Fibroblast of mammary gland (primary cell): ENCODE measurements at places on chromosomes 16 and 17.

- no peak for DNase-seq
These were observed 1.2 kb upstream of the TCAP start for GRCh38 chr17:39663688-39664580.

DNA sequence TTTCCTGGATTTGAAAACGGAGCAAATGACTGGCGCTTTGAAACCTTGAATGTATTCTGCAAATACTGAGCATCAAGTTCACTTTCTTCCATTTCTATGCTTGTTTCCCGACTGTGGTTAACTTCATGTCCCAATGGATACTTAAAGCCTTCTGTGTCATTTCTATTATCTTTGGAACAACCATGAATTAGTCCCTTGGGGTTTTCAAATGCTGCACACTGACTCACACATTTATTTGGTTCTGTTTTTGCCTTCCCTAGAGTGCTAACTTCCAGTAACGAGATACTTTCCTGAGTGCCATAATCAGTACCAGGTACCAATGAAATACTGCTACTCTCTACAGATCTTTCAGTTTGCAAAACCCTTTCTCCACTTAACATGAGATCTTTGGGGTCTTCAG is 32.3 kb downstream of the BRCA1 start:
- peak; percentile 88 for DNase-seq

- DNase-seq = no peak
These were observed 39.3 kb upstream of the TAC4 start for GRCh38 chr17:49887086-49887743.

DNA sequence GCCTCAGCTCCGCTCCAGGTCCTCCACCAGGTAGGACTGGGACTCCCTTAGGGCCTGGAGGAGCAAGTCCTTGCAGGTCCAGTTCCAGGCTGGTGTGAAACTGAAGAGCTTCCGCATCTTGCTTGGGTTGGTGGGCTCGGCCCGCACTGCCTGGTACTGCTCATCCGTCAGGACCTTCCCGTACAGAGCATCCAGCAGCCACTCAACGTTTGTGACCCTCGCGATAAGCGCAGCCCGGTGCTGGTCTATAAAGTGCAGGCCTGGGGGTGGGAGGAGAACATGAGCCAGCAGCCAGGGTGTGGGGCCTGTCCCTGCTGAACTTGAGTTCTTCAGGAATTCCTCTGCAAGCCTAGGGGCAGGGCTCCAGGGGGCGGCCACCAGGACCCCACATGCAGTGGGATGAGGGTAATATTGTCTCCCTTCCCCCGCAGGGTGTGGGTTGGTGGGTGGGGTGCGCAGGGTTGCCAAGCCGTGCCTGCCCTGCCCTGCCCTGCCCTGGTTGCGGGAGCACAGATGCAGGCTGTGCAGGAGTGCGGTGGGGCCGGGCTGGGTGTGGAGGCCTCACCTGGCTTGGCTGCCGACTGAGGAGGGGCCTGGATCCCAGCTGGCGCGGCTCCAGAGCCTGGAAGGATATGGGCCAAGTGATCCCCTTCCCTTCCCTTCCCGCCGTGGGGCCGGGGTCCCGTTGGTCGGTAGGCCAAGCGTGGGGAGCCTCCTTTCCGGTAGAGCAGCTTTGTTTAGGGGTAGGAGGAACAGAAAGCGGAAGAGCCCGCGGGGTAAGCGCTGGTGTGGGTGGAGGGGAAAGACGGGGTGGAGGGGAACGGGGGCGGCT is 762 bp downstream of the PYCARD start:
- no peak for DNase-seq

DNA sequence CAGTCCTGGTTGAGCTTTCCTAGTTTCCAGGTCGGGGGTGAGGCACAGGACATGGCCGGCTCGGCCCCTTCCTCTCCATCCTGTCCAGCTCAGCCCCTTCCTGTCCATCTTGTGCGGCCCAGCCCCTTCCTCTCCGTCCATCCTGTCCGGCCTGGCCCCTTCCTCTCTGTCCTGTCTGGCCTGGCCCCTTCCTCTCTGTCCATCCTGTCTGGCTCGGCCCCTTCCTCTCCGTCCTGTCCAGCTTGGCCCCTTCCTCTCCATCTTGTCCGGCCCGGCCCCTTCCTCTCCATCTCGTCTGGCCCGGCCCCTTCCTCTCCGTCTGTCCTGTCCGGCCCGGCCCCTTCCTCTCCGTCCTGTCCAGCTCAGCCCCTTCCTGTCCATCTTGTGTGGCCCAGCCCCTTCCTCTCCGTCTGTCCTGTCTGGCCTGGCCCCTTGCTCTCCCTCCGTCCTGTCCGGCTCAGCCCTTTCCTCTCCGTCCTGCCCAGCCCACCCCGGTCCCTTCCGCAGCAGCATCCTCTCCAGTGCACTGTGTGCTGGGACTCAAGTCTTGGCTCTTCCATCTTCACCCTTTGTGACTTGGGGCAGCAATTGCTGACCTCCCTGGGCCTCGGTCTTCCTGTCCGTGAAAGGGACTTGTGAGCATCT is 5.5 kb upstream of the ZNF750 start:
- no peak for DNase-seq

- no peak for DNase-seq
These were observed 16.0 kb downstream of the LRRC36 start for GRCh38 chr16:67342616-67343015.

DNA sequence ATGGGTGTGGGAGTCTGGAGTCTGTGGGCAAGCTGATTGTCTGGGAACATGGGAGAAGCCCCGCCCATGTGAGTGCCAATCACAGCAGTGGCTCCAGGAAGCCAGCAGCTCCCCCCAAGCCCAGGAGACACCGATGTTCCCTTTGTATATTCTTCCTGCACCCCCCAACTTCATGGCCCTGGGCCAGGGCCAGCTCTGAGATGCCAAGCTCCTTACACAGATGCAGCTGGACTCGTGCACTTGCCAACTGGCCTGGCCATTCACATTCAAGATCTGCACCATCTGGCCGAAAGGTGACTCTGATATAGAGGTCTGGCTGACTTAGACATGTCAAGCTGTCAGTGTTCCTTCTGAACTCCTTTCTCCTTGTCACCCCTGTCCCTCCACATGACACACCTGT is 50.5 kb downstream of the CACNG5 start:
- no peak for DNase-seq

DNA sequence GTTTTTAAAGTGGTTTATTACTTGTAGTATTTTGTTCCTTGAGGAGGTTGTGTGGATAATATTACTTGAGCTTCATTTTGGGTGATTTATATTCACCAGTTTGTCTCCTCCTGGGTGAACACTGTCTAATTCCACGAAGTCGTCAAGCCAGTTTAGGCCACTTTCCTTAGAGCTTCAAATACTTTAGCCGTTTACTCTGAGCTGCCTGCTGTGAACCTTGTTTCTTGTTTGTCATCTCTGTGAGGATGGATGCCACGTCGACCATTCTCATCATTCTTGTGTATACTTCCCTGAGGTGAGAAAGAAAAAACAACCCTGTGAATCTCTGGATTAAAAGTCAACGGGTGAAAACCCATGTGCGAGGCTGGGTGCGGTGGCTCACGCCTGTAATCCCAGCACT is 9.0 kb downstream of the KRT24 start:
- no peak for DNase-seq

DNA sequence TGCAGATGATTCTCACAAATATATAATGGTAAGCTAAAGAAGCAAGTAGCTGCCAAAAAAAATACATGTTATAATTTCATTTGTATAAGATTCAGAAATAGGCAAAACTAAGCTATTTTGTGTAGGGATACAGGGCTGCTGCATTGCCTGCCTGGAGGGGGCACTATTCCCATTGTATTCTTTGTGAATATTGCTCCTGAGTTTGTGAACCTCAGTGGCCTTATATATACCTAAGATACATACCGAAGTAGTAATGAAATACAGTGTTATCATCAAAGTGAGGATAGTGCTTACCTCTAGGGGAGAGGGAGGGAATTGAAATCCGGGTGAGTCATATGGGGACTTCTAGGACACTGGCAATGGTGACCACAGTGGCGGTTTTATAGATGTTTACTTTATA is 53.5 kb downstream of the C17orf58 start:
- peak; percentile 19 for DNase-seq

DNA sequence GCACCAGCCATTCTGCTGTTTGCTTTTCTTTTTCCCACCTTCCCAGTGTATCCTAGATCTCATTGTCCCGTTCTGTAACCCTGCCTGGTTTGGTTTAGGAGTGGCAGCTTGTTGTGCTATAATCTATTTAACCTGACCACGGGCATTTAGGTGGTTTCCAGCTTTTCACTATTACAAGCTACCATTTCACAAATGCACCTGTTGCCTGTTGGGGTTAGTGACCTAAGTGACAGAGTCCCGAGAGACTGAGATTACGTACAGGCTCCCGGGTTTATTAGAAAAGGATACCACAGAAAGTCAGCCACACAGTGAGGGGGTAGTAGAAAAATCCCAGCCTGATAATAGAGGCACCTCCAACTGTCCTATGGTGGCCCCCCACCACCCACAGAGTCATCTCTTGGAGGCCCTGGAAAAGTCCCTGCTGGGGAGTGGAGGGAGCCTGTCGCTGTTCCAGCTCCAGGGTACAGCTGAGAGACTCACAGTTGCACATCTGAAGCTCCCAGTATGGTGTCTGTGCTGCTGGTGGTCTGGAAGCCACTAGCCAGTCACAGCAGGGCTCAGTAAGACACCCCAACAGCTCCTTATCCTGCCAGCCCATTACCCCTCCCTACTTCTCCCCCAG is 21.2 kb downstream of the CLEC16A start:
- DNase-seq = no peak

GRCh38 chr17:11366272-11366850 is 125.3 kb downstream of the SHISA6 start:
- DNase-seq = no peak

- no peak for DNase-seq
These were observed 48.3 kb upstream of the ABCC11 start for GRCh38 chr16:48295488-48296281.

DNA sequence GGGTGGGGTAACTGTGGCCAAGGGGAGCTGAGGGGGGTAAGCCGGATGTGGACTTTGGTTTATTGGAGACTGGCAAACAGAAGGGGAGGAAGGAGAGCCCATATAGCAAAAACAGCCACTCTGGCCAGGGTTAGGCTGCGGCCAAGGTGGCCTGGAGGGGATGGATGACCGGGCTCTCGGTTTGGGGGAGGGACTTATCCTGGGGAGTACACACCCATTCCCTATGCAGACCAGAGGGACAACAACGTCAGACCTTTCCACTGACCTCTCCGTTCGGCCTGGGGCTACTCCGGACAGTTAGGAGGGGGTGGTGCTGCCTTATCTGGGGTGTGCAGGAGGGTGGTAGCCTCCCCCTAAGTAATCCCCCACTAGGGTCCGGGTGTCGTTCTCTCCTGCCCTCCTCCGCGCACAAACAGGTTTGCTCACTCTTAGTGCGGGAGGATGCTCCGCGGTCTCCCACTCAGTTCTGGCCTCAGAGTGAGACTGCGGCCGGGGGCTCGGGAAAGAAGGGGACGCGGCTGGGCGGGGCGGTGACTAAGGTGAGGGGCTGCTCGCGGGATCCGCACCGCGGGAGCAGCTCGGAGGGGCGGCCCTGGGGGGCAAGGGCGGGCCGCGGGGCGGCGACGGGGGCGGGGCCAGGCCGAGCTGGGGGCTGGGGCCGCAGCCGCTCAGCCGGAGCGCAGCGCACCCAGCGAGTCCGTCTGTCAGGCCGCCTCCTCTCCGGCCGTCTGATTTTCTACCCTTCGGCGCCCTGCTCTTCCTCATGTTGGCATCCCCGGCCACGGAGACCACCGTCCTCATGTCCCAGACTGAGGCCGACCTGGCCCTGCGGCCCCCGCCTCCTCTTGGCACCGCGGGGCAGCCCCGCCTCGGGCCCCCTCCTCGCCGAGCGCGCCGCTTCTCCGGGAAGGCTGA is at the start of gene WNK4:
WNK4 (plus strand) TSS at position 675 of the 915 bp plus-strand sequence; CDS start at position 764, 89 bp downstream.
- peak; percentile 46 for DNase-seq

DNA sequence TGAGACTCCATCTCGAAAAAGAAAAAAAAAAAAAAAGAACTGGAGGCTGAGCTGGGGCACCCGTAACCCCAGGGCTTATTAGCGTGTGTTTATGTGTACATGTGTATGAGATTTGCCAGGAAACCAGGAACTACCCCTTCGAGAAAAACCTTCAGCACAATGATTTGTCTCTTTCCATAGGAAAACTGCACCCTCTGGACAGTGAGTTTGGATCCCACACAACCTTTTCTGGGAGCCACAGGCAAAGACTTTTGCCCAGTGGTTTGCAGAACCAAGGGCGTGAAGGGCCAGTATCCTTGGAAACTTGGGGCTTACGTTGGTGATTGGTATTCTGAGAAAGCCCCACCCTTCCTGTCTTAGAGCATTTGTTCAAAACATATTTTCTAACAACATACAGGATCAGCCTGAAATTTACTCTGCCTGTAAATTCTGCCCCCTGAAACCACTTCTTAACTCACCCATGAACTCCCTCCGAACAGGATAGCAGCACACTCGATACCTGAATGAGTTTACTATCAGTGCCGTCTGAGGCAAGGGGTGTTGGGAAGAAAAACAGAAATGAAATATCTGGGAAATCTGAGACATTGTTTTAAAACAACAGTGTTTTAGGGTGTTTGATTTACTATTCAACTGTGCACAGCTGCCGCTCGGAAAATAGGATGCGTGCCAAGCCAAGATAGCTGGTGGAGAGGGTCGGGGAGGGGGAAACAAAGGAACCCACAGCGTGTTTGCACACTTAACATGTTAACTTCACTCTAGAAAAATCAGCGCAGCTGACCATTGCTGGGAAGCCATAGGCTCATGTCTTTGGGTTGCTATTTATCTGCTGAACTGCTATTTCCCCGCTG is 40.2 kb upstream of the MAF start:
- DNase-seq = no peak

GRCh38 chr17:31339906-31340661 is 18.7 kb upstream of the EVI2A start:
- peak; percentile 80 for DNase-seq

DNA sequence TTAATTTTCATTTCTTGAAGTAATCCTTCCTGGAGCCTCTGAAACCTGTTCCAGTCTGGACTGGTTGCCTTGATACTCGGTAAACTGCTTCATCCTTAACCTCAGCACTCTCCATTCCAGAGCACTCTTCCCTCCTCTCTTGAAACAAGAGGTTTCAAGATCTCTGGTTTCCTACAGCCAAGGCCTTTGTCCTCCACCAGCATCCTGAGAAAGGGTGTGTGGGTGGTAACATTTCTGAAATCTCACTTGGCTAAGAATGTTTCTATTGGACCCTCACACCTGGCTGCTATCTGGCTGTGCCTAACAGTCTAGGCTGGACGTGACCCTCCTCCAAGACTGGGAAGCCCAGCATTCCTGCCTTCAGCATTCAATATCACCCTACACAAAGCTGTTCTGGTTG is 99.7 kb downstream of the CYTH1 start:
- no peak for DNase-seq

- DNase-seq = peak; percentile 84
These were observed 127.5 kb downstream of the SOCS1 start for GRCh38 chr16:11128211-11129141.

- no peak for DNase-seq
These were observed 5.8 kb downstream of the ADCY7 start for GRCh38 chr16:50272111-50272571.

- peak; percentile 83 for DNase-seq
These were observed 170.4 kb downstream of the ZFHX3 start for GRCh38 chr16:72877374-72878028.

- DNase-seq = no peak
These were observed 225.3 kb downstream of the KCNJ2 start for GRCh38 chr17:70394473-70395232.

- DNase-seq = peak; percentile 77
These were observed 87.1 kb downstream of the USP22 start for GRCh38 chr17:20955427-20956323.
